ENCODE measurements at places on chromosomes 4 and X.

GRCh38 chr4:93178279-93178678 lies 650.3 kb upstream of the ATOH1 start:
- DNase-seq, result no peak

DNA sequence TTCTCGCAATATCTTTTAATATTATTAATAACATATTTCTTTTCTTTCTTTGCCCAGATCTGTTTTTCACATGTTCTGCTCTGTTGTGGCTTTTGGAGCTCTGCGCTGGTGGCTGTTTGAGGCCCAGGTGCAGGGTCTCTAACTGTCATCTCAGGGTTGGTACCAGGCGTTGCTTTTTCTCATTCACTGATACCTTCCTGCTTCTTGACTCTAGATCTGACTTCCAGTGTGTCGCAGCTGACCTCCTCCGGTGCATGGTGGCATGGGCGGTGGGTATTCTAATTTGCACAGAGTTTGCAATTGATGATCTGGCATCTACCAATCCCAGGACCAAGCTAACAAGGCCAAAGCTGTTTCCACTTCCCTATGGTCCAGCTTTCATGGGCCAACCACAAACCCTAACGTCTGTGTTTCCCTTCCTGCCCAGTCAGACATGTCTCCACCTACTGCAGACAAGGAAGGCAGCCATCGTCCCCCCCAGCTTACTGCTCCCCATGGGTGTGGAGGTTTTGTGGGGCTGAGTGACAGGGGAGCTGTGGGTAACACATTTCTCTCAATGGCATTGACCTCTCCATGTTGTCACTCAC lies 25.2 kb downstream of the LETM1 start:
- DNase-seq, result no peak

DNA sequence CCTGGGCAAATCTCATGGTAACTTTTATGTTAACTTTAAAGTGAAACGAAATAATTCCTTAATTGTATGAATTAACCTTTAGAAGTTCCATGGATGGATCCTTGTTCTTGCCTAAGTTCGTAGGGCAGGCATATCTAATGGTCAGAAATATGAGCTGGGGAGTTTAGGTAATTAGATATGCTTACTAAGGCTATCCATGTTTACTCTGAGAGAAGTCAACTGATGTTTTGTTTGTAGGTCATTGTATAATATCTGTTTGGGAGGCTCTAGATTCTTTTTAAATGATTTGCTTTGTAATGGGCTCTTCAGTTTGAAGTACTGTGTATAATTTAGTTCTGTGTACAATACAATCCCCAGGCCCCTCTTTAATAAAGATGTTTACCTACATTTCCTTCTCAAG lies 117.0 kb downstream of the DCK start:
- DNase-seq, result no peak

- DNase-seq, result no peak
Observed at GRCh38 chrX:57528670-57529255, 63.0 kb upstream of the ZXDB start.

DNA sequence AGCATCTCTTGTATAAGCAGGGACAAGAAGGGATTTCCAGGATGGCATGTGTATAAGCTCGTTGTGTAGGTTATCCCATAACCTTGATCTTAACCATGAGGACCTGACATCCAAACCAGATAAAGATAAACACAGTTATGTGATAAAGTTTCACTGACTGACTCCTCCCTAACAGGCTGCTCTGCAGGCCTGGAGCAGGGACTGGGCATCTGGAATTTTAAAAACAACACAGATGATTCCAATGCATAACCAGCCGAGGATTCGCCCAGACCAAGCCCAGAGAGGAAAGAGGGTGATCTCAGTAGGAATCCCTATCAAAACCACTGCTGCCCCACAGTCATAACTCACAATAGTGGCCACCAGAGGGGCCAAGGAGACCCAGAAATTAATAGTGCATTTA lies 22.7 kb downstream of the KLF3 start:
- no peak for DNase-seq

- no peak for DNase-seq
Observed at GRCh38 chr4:10589321-10589720, 95.2 kb downstream of the CLNK start.

- no peak for DNase-seq
Observed at GRCh38 chrX:84078991-84079390, 109.0 kb downstream of the RPS6KA6 start.

DNA sequence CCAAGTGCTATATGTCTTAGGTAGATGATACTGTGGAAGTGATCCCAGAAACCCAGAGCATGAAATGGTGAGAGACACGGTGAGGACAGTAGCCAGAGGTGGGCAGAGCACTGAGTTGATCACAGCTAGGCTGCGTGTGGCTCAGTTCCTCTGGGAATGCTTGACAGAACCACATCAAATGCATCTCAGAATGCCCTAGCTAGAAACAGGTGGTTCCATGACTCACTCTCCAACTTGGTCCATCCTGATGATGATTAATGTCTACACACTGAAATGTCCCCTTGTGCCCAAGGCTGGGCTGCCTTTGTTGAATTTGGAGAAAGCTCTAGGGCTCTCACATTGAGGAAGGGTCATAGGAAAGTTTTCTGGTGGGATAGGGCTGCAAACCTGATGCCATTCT lies 113.6 kb downstream of the ZNF518B start:
- DNase-seq, result no peak

DNA sequence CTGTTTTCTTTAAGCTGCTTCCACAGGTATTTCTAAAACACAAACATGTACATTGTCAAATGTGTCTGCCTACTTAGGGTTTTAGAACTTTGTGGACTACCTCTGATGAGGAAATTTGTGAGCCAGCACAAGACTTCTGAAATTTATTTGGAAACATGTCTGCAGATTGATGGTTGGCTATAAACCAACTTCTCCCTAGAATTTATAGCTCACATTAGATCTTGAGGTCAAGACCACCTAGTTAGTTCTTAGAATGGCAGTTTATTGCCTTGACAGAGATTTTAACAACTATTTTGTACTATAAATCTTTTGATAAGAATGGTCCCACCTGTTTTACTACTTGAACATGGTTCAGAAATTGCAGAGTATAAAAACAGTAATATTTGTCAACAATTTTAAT lies 72.7 kb upstream of the AADAT start:
- DNase-seq, result no peak

DNA sequence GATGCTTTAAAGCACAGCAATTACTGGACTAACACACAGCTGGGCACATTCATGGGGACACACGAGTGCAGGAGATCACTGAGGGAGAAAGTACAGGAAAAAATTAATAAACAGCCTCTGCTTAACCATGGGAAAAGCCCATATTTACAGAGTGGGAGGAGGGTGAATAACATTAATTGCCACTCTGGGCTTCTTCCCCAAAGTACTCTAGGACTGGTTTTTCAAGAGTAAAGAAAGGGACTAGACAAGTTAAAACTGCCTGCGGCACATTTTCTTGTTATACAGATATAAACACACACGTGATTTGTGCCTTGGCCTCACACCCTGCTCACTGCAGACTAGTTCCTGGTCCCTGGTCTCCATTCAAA lies 179.7 kb upstream of the TET2 start:
- no peak for DNase-seq

- no peak for DNase-seq
Observed at GRCh38 chrX:135737366-135738071, 24.1 kb downstream of the CT45A1 start.

- no peak for DNase-seq
Observed at GRCh38 chr4:52670739-52671138, 11.6 kb upstream of the USP46 start.

GRCh38 chr4:86960557-86960961 lies 25.7 kb downstream of the AFF1 start:
- DNase-seq, result no peak

GRCh38 chr4:54954656-54955388 lies 170.6 kb downstream of the KDR start:
- DNase-seq, result no peak

GRCh38 chrX:23246001-23246400 lies 88.6 kb upstream of the PTCHD1 start:
- DNase-seq, result no peak

GRCh38 chrX:16466640-16467432 lies 183.1 kb upstream of the S100G start:
- no peak for DNase-seq

DNA sequence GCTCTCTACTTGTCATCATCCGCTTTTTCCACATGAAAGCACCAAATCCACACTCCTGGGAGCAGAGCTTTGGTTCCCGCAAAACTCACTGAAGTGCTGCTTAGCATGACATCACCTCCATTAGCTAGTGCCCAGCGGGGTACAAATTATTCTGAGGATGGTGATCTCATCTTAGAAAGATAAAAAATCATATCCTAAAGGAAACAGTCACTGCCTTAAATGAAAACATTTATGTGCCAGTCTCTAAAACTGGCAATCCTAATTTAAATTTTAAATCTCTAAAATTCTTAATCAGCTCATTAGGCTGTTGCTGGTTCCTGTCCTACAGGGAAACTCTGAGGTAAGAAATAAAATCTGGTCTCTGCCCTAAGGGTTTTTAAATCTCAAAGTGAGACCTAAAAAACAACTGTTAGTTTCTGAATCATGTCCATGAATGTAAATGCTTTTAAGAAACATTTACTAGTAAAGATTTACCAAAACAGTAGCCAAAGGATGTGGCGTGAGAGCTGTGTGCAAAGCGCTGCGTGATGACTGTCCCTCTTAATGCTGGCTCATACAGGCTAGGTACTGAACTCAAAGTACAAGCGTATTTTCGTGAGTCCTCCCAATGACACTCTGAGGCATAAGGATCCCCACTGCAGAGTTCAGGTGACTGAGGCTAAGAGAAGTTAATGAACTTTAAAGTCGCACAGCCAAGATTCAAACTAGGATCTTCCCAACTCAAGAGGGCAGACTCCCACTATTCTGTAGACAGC lies 4.5 kb downstream of the CASP3 start:
- DNase-seq, result no peak

DNA sequence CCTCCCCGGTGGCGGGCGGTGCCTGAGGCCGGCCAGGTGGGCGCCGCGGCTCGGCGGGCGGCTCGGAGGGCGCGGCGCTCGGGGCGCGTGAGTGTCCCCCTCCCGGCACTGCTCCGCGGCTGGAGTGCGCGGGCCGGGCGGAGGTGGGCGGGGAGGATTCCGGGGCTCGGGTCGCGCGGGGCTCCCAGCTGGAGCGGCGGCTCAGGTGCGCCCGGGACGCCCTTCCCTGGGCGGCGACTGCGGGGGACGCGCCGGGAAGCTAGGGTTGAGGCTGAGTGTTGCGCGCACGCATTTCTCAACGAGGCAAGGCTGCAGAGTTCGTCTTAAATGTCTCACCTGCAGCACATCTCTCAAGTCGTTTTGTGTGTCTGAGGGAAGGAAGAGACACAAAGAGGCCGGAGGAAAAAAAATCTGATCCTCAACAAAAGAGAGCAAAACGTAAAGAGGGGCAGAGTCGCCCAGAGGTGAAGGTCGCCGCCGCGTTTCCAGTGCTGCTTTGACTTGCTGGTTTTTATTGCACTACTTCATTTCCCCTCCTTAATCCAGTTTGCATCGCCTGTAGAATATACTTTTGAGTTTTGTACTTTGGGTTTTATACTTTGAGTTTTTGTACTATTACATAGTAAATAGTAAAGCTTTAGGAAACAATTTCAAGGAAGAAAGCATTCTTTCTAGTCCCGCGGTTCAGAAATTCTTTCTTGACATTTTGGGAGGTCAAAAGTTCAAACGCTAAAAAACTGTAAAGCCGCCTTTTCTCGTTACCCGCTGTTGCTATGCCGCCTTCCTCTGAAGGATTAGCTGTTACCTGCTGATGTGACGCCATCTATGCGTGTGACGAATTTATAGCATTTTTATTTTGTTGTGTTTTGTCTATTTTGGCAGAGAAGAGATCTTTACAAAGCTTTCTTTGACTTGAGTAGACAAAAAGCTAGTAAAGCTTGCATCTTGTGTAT lies 106.5 kb upstream of the STOX2 start:
- DNase-seq, result no peak

GRCh38 chrX:101409043-101409442 lies 1.0 kb downstream of the HNRNPH2 start:
- DNase-seq, result no peak

DNA sequence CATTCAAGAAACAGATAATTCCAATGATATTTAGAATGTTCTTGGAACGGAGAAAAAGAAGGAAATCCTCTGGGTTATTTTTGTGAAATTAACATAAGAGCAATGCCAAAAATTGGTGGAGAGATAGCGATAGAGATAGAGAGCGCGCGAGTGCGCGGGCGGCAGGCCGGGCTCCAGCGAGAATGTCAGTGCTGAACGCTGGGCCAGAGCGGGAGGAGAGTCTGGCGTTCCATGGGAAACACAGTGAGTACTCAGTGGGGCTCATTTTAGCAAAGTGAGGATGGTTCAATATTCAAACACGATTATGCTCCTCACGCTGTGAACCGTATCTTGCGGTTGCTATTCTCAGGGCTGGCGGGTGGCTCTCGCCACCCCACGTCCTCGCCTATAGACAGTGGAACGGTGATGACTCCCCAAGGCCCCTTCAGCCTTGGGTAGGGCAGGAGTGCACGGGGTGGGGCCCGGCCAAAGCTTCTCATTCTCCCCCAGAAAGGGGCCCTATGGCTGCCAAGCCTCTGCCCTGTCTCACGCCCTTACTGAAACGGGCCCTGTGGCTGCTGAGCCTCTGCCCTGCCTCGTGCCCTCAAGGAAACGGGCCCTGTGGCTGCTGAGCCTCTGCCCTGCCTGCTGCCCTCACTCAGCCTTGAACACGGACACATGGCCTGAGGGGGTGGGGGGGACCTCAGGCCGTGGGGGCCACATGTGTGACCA lies 16.9 kb downstream of the CPLX1 start:
- DNase-seq, result no peak

GRCh38 chrX:8323356-8323755 lies 141.3 kb upstream of the VCX3B start:
- no peak for DNase-seq

- no peak for DNase-seq
Observed at GRCh38 chr4:136302566-136302965, 1229.7 kb downstream of the PCDH18 start.

- no peak for DNase-seq
Observed at GRCh38 chr4:99201690-99202089, 17.4 kb downstream of the ADH6 start.

GRCh38 chrX:38669428-38669827 lies 108.1 kb downstream of the TSPAN7 start:
- DNase-seq, result no peak

DNA sequence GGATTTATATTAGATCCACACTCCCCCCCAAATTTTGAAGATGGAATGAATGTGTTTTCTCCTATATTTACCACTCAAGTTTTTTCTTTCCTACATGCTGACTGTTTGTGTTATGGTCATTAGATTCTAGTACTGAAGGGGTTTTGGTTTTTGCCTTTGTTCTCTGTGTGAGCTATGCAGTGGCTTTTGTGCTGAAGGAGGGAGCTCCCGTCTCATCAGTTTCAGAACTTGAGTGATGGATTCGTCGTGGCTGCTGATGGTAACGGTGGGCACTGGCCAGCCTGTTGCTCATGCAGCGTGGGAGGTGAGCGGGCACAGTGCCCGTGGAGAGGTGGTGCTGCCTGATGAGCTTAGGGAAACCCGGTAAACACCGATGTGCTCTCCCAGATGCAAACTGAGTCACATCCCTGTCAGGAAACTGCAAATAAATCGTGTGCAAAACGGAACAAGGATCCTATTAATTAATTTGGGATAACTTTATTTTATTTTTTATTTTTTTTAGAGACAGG lies 101.5 kb downstream of the SORBS2 start:
- no peak for DNase-seq
